ENCODE measurements at places on chromosomes 16 and 17.

DNA sequence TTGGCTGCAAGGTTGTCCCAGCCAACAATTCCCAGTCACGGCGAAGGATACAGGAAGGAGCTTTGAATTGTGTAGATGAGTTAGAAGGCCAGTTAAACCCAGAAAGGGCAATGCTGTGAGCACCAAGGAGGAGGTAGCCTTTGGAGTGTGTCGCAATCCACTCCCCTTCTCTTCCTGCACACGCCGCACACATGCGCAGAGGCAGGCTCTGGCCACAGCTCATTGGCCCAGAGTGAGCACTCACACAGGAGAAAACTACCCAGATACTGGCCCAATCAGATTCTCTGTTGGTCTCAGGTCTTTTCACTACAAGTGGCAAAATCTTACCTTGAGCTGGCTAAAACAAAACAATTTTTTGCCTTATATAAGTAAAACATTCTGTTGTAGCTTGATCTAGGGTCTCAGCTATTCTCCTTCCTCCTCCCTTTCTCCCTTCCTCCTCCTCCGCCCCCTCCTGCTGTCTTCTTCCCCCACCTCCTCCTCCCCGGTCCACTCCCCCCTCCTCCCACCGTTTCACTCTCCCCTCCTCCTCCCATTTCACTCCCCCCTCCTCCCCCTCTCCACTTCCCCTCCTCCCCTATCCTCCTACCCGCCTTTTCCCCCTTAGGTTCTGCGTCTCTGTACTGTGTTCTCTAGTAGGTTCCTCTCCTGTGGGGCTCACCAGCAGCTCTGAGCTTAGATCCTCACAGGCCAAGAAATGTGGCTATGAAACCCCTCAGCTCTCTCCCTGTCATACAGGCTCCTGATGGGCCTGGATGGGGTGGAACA is 344.9 kb downstream of the CPPED1 start:
- DNase-seq = no peak

GRCh38 chr16:1823821-1824220 is 2.8 kb downstream of the HAGH start:
- peak; percentile 39 for DNase-seq

DNA sequence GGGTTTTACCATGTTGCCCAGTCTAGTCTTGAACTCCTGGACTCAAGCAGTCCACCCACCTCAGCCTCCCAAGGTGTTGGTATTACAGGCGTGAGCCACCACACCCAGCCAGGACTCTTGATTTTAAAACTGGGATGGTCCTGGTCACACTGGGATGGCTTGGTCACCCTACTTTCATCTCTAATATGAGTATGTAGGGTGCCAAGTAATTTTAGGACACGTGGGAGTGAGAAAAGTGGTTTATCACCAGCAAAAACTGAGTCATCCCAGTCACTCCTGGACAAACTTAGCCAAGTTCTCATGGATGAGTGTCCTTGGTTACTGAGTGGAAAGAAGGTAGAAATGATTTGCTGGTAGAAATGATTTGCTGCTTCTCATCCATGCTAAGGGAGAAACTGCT is 9.9 kb downstream of the CLEC19A start:
- DNase-seq = no peak

- peak; percentile 35 for DNase-seq
Measured at GRCh38 chr16:81005610-81006161, 999 bp downstream of the CMC2 start.

DNA sequence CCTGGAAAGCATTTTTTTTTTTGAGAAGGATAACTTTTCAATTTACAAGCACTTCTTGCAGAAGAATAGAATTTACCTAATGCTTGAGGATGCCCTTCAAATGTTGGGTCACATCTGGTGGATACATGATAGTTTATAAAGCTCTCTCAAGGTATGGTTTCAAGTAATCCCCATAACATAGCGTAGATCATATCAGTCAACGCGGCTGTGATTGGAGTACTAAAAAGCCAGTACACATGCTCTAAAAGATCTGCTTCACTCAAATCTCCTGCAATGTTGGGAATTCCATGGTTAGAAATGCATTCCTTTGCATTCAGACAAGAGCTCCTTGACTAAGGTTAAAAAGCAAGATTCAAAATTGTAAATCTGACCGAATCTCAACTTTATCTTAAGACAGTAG is 3.9 kb upstream of the KCNJ16 start:
- no peak for DNase-seq

- DNase-seq = no peak
Measured at GRCh38 chr16:88022076-88023042, 71.1 kb downstream of the BANP start.

- peak; percentile 22 for DNase-seq
Measured at GRCh38 chr17:29844339-29845048, 85.5 kb downstream of the SSH2 start.

- DNase-seq = no peak
Measured at GRCh38 chr16:53689636-53690035, 14.0 kb downstream of the RPGRIP1L start.

DNA sequence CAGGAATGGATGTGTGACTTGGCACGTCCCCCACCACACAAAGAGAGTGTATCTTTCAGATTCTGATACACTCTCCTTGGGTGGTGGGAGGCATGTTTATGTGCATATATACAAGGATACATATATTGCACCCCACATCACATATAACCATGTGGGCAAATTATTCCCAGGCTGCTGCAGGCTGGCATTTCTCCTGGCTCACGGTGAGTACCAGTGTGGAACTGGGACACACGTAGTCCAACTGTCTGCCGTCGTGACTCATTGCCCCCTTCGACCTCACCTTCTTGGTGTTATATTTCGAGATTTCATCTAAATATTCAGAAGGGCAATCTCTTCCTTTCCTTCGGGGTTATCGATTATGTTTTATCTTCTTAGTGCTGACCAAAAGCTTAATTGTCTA is 24.4 kb downstream of the ARHGAP44 start:
- DNase-seq = no peak

GRCh38 chr17:67442787-67443624 is 65.9 kb downstream of the PITPNC1 start:
- no peak for DNase-seq

GRCh38 chr16:14502932-14503741 is 126.9 kb downstream of the PARN start:
- DNase-seq = peak; percentile 78

DNA sequence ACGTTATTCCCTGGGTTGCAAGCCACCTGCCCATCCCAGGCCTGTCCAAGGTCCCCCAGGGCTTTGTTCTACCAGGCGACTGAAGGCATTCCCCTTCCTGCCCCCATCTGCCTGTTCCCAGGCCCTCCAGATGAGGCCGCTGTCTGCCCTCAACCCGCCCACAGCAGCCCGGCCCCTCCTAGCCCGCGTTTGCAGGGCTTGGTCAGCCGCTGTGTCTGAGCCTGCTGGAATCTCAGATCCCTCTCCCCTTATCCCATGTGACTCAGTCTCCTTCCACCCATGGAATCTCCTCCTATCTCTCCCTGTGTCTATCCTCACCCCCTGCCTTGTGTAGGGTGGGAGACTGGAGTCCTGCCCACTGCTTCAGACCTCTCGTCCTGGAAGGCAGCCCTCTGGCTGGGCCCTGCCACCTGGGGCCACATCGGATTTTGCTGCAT is 186.0 kb upstream of the TNRC6C start:
- DNase-seq = peak; percentile 47

DNA sequence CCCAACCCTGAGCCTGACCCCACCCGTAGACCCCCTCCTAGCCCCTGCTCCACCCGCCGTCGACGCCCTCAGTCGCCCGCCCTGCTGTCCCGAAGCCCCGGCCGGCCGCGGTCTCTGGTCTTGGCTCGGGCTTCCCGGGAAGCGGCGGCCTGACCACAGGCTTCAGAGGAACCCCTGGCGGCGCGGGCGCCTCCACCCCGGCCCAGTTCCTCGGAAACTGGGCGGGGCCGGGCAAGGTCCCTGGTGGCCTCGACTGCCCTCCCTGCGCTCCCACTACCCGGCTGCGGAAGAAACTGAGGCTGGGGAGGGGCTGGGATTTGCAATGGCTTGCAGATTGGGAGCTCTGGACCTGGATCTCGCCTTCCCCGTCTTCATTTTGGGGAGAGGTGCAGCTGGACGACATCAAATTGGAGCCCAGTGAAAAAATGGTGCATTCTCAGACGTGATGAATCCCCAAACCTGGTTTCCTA is 692 bp upstream of the SOCS1 start:
- DNase-seq = peak; percentile 60
